ENCODE measurements at places on chromosomes 3 and 15.
A peak's percentile ranks its signal among the peaks of the same experiment; 100 is the strongest.

GRCh38 chr3:46406788-46407611 is at the start of the genes CCR5AS and CCRL2:
CCR5AS (minus strand) TSS chr3:46407066.
CCRL2 (plus strand) TSS chr3:46407259; CDS start chr3:46408080, 821 bp downstream.
- no peak for DNase-seq

- DNase-seq, result no peak
Observed at GRCh38 chr15:56325186-56325585, 40.0 kb upstream of the TEX9 start.

DNA sequence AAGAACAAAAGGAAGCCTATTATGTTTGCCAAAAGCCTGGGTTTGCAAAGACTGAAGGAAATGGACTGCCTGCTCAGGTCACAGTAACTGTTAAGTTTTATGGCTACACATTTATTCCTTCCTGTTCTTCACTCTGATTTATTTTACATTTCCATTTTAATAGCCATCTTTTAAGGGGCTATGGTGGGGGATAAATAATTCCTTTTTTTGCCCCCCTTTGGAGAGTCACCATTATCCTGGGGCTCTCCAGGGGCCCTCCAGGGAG is 53.5 kb upstream of the MYZAP start:
- no peak for DNase-seq

DNA sequence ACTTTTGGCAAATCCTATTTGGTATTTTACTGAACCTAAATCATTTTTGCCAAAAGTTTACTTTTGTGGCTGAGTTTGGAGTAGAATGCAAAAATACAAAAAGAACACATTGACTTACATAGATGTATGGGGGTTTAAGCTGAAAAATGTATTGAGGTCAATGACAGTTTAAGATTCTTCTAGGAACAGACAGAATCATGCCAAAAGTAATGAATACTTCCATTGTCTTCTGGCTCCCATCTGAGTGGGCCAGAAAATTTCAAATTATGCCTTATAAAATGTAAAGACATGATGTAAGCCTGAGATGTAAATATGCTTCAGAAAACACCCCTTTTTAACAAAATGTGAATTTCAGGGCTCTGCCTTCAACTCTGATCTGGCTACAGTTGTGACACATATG is 375.1 kb upstream of the DPH6 start:
- DNase-seq, result no peak

DNA sequence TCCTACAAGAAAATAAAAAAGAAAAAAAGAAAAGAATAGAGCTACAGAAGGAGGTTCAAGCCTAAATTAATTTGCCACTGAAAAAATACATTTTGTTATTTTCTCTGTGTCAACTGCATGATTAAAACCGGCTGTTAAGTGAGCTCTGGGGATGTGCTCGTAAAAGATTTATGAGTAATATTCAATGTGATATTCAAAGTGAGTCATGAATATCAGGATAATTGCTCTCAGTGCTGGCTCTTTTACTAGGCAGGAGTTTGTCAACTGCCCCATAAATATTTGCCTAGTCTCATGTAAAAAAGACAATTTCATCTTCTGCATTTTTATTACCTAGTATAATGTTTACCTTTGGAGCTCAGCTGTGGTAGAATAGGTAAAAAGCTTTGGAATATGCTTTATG is 78.9 kb downstream of the CDIN1 start:
- no peak for DNase-seq

GRCh38 chr15:57890878-57891277 is 174.6 kb downstream of the ALDH1A2 start:
- DNase-seq, result no peak

- DNase-seq, result peak; percentile 50
Observed at GRCh38 chr3:129593595-129594339, 12.7 kb downstream of the PLXND1 start.

DNA sequence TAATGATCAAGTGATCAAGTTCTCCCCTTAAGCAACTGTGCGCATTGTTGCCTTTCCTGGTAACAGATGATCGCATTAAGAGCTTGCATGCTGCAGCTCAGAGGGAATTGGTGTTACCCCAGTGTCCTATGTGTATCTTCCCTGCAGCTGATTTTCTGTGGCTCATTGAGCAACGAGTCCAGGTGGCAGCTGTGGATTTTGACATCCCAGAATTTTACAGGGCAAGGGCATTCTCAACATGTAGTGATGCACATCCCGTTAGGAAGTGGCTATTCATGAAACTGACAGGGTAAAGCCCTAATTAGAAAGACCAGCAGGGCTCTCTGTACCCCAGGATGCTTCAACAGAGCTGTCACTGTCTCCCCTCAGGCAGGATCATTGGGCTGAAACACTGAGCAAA is 232.8 kb downstream of the AGBL1 start:
- DNase-seq, result no peak

GRCh38 chr15:63401078-63401477 is 19.4 kb upstream of the CA12 start:
- no peak for DNase-seq

GRCh38 chr15:30670056-30670455 is 44.1 kb downstream of the ARHGAP11B start:
- no peak for DNase-seq

DNA sequence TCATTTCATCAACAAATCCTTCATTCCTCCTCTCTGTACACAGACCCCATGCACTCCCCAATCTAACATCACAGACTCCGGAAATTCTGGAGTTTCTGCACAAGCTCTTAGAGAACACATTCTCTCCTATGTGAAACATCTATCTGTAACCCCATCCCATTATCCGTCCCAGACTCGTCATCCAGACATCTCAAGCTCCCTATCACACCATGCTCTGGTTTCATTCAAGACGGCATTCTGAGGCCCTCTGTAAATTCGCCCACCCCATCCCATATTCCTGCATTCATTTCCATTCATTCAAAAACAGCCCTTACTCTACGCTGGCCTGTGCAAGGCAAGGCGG is 575 bp downstream of the LEO1 start:
- no peak for DNase-seq

- DNase-seq, result no peak
Observed at GRCh38 chr3:70000563-70001081, 1.1 kb downstream of the SAMMSON start.

DNA sequence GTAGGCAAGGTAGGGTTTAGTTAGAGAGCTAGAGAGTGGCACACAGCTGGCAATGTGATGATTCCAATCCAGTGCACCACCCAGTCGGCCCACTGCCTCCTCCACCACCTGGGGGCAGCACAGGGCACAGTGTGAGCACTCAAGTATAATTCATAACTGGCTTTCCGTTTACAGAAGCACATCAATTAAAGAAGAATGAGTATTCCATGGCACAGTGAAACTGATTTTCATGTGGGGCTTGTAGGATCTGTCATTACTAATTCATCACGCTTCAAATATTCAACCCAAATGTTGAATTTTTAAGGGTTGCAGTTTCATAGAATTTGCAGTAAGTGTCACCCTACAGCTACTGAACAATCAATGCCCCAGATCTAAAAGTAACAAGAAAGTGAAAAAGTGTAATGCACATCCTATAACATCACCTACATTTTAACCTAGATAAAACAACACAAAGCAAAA is 149.9 kb downstream of the IGSF11 start:
- DNase-seq, result peak; percentile 63

DNA sequence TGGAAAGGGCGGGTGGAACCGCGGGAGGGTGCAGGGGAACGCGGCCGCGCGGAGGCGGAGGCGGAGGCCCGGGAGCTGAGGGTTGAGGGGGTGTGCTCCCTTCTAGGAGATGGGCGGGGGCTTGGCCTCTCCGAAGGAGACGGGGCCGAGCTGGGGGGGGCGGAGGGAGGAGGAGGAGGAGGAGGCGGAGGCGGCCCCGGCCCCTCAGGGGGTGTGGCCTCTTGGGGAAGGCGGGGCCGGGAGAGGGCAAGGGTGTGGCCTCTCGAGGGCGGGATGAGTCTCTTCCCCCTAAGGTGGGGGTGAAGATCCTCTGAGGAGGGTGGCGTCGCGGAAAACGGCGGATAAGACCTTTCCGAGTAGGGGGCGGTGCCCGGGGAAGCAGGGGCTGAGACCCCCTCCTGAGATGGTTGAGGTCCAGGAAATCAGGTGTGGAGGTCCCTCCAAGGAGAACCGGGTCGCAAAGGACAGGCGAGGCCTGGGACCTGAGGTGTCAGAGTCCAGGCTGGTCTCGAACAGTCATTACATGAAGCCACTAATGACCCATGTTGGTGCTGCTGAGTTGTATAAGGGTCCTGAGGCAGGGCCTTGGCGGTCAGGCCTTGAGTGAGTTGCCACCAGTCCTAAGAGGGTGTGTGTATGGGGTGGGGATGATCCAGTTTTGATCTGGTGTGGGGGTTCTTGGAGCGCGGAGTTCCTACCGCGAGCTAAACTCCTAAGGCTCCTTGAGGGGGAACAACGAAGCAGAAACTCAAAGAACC is 759 bp downstream of the WDR6 start:
- peak; percentile 92 for DNase-seq

DNA sequence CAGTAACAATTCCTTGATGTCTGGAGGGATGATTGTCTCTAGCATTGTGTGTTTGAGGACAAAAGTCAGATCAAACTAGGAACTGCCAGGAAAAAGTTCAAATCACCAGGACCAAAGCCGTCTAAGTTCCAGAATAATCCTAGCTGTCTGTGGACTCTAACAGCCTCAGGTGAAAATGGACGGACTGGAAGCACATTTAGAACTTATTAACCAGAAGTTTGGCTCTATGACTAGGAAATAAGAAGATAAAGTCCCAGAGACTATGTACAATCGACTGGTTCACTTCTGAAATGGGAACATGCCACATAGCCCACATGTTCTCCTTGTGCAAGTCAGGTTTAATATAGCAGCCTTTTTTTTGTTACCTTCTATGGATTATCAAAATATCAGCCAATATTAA is 50.6 kb upstream of the SGO1 start:
- DNase-seq, result no peak

DNA sequence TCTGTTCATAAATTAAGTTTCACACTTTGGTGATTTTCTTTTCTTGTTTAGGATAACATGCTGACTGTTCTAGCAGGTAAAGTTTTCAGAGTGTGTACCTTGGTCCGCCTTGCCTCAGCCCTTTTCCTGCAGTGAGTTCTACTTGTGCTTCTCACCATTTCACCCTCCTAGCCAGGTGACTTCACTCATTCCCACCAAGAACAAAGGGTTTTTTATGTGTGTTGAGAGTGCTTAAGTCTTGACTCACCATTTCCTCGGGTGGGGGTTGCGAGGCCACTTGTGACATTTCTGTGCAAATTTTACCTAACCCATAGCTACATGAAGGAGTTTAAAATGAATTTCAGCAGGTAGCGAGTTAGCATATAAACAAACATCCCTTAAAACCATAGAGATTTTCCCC is 81.4 kb downstream of the C3orf38 start:
- DNase-seq, result no peak

- DNase-seq, result peak; percentile 28
Observed at GRCh38 chr3:4533489-4534443, 40.6 kb downstream of the ITPR1 start.

DNA sequence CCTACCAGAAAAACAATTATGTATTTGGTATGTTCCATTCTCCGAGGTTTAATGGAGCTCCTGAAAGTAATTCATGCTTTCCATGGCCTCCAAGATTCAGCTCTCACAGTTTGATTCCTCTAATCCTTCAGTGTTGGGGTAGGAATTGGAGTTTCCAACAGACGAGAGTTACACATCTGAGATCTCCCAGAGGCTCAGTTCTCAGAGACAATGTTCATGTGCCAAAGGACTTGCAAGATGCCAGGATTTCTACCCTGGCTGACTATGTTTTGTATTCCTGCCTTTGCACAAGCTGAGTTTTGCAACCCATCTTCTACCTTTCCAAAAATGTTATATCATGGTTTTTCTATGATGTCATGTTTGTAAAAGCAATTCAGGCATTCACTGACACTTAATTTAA is 322.9 kb downstream of the ERC2 start:
- no peak for DNase-seq

DNA sequence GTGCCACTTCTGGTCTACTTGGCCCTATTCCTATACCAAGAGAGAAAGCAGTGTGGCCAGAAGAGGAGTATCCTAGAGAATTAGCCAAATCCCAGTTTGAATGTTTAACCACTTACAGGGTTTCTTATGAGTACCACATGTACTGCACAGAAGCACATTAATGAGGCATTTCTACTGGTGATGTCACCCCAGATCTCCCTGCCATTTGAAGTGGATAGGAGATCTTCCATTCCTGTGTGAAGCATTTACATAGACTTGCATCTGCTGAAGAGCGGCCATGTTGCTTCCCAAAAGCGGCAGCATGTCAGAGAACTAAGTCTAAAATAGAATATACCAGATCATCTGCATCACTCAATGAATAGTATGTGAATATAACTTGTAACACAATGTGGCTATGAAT is 108.4 kb upstream of the TUSC7 start:
- no peak for DNase-seq

GRCh38 chr3:66409771-66410754 is 90.8 kb downstream of the LRIG1 start:
- no peak for DNase-seq
